Renal cortical epithelial cell (primary cell): ENCODE measurements at places on chromosomes 7 and 10. TPM values are rescaled to one million over a fixed set of nuclear protein-coding genes. Genes with fewer than 3 reads are reported as not detected.

Gene LHPP
- 18.1 and 18.4 TPM in 2 replicates for total RNA-seq

Gene MACC1
- total RNA-seq: 25.4 and 198 TPM in 2 replicates

Gene TFR2
- 0.35 and 1.0 TPM in 2 replicates for total RNA-seq

Gene BICC1
- total RNA-seq: 248 and 609 TPM in 2 replicates

Gene NRAP
- under 0.01 TPM in 1 of 2 replicates, not detected in the other for total RNA-seq

Gene CTAGE8
- 2.3 and 3.9 TPM in 2 replicates for total RNA-seq

Gene CTTNBP2
- 4.3 and 47.5 TPM in 2 replicates for total RNA-seq

DNA sequence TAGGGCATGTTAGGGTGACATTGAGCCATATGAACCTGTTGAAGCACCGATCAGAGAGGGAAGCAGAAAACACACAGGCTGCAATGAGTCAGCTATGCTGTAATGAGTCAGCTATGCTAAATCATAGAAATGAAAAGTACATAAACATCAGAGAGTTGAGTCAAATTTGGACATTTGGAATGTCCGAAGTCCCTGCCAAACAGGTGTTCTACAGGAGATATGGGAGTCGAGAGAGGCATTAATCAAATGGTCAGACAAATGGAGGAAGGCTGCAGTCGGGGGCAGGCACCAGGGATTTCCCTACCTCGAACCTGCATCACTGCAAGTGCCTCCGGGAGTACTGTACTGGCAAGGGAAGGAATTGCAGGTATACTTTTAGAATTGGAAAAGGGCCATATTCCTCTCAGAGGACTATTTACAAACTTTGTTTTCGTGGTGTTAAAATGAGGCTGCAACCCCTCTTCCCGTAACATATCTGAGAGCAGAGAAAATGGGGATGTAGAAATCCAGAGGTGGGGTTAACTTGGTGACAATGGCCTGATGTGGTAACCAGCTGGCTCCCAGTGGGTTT lies 8.8 kb upstream of the ZC3HAV1 start:
- peak; percentile 80 for DNase-seq

GRCh38 chr10:3873728-3874461 lies 88.9 kb upstream of the KLF6 start:
- peak; percentile 92 for DNase-seq

- DNase-seq: no peak
Observed at GRCh38 chr7:142856565-142857245, 1.8 kb downstream of the EPHB6 start.

DNA sequence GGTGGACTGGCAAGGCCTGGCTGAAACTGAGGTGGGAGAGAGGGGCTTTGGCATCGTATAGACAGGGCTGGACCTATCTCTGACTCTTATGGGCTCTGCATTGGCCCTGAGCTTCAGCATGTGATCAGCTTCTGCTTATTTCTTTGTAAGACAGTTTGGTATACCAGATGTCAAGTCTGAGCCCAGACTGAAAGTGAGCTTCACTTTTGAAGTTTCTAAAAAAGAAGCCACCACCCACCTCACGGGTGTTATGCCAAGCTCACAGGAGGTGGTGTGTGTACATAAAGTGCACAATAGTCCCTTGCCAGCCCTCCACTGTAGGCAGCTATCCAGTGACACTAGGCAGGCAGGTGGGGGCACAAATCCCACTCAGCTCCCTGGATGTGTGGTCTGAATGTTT lies 68.7 kb upstream of the SEPHS1 start:
- DNase-seq: no peak

DNA sequence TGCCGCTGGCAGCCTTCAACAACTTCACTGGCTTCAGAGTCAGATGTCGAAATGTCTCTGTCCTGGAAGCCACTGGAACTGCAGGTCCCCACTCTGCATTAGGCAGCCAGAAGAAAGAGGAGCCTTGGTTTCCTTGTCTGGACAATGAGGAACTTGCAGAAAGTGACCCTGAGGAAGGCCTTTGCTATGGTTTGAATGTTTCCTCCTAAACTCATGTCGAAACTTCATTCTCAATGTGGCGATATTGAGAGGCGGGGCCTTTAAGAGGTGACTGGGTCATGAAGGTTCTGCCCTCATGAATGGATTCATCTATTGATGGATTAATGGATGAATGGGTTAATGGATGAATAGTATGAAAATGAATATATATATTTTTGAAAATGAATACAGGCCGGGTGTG lies 61.6 kb upstream of the GPR26 start:
- no peak for DNase-seq

- DNase-seq: peak; percentile 78
Observed at GRCh38 chr7:120064565-120064964, 208.4 kb upstream of the KCND2 start.

GRCh38 chr10:83248106-83248631 lies 891.1 kb upstream of the GHITM start:
- DNase-seq: no peak

GRCh38 chr10:75978213-75978612 lies 546.8 kb downstream of the LRMDA start:
- peak; percentile 19 for DNase-seq

DNA sequence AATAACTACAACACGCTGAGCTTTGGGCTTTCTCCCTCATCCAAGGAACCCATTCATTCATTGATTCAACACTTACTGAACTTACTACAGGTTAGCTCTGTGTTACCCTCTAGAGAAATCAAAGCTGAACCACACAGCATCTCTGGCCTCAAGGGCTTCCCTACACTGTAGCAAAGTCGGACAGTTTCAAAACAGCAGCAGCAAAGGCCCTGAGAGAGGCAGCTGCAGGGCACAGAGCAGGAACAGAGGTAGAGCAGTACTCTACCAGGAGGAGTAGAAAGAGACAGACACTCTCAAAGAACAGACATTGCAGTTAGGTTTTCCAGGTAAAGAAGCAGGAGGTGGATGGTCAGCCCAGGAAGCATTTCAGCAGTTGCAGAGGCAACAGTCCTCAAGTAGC lies 16.1 kb downstream of the DOCK4 start:
- DNase-seq: no peak

DNA sequence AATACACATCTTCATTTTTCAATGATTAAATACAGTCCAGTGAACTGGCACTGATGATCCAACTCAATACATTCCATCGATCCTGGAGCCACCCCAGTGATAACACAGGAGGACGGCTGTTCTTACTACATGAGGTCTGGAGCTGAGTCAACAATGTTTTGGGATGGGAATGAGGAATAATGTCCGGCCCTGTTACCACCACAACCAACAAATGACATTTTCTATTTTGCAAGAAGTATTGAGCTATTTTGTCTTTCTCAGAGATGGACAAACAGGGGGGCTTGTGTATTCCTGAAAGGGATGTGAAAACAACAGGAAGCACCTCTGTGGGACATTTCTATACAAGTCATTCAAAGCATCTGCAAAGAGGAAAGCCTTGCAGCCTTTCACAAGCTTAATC lies 249.2 kb downstream of the PARD3 start:
- no peak for DNase-seq

GRCh38 chr7:155670521-155670920 lies 26.1 kb downstream of the RBM33 start:
- DNase-seq: no peak

- DNase-seq: no peak
Observed at GRCh38 chr10:80195046-80195574, 10.2 kb downstream of the ANXA11 start.

DNA sequence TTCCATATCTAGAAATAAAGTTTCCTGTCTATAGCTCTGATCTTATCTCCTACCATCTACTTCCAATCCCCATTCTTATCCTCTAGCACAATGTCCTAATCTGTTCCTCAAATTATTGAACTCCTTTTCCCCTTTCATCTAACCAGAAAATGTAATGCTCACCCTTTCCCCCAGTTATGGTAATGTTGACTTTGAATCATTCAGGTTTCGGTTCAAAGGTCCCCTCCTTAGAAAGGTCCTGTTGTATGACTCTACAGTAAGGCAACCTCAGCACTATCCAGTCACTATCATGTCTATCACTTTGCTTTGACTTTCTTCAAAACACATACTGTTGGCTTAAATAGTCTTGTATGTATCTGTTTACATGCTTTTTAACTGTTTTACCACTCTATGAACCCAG lies 264.2 kb upstream of the PCDH15 start:
- peak; percentile 3 for DNase-seq

DNA sequence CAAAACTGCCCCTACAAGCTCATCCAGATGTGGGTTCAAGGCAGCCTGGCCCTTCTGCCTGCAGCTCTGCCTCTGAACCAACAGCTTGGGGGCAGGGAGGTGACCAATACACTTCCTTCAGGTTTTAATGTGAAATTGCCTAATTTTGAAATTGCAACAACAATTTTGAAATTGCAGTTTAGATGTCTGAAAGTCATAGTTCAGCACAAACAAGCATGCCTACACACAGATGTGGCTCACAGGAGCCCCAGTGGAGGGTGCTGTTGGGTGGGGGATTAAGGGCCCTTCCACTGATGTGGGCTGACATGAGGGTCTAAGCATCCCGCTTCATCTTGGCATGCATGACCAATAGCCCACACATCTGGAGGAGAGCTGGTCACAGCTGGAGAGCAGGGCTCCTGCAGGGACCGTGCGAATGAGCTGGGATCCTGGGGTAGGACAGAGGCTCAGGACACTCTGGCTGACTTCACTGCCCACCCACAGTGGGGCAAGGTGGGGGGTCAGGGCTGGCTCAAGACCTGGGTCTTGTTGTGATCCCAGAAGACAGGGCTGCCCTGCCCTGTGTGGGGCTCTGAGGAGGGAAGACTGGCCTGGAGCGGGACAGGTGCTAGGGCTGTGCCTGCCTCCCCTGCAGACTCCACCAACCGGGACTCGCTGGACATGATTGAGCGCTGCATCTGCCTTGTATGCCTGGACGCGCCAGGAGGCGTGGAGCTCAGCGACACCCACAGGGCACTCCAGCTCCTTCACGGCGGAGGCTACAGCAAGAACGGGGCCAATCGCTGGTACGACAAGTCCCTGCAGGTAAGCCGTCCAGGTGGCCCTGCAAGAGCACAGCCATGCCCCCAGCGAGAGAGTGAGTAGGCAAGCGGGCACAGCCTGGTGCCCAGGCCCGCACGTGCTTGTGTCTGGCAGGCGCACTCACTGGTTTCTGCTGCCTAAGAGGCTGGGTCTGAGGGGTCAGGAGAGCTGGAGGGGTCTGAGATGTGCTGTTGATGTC lies 32.3 kb downstream of the CHAT start:
- no peak for DNase-seq

DNA sequence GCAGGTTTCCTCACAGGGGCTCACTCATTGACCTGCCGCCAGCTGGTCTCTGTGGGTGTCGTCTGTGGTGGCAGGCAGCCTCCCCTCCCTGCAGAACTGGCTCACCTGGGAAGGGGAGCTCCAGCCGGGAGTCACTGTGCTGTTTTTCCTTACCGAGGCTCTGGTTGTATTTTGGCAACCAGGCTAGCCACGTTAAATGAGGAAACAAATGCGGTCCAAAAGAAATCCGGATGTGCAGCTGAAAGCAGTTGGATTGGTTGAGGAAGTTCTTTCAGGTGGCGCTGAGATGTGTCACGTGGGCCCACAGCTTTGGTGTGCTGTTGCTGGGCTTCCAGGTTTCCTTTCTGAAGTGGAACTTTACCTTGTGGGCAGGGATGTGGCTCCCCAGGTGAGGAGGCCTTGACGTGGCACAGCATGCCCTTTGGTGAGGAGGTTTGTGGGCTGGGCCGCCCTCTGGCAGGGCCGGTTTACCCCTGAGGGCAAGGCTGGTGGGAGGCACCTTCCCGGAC lies 14.2 kb downstream of the MTURN start:
- DNase-seq: no peak

DNA sequence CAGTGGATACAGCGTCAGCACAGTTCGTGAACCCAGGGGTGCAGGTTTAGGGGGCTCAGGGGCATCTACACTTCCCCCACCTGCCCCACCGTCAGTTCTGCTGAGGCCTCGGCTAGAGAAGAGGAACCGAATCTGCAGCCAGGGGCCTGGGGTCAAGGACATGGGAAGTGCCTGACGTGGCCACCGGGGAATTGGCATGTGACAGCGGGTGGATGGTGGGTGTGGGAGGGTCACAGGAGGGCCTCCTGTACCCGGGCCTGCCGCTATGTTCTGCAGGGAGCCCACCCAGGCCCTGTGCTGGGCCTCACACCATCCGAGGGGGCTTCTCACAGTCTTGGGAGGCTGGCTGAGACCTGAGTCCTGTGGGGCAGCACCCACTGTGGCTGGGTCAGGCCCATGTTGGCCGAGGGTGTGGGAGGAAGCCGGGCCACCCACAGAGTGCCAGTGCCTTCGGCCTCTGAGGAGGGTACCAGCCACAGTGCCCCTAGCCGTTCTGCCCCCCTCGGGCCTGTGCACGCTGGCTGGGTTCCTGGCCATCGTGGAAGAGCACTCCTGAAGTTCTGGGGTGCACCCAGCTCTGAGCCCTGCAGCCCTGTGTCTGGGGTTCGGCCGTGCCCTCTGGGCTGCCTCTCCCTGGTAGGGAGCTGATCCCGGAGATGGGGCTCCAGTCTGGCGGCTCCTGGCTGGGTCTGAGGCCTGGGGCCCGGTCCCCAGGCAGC lies 5.9 kb downstream of the TTYH3 start:
- no peak for DNase-seq

- peak; percentile 98 for DNase-seq
Observed at GRCh38 chr10:95818668-95819067, 62.7 kb downstream of the ENTPD1 start.

- peak; percentile 31 for DNase-seq
Observed at GRCh38 chr10:120420421-120420820, 36.6 kb upstream of the PLPP4 start.

DNA sequence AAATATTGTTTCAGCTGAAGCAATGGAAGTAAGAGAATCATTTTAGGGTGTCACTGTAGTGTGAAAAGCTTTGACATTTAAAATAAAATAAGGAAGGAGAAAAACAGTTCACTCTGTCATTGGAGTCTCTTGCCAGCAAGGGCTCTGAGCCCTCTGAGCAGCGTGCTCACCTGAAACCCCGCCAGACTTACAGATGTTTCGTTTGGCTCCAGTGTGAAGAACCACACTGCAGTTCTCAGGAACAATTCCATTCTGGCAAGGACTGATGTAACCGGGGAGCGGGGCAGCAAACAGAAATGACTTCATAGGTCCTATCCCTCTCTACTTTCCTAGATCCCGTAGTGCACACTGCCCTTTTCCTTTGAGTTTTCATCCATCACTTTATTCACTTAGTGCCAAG lies 164.3 kb downstream of the CELF2 start:
- no peak for DNase-seq

DNA sequence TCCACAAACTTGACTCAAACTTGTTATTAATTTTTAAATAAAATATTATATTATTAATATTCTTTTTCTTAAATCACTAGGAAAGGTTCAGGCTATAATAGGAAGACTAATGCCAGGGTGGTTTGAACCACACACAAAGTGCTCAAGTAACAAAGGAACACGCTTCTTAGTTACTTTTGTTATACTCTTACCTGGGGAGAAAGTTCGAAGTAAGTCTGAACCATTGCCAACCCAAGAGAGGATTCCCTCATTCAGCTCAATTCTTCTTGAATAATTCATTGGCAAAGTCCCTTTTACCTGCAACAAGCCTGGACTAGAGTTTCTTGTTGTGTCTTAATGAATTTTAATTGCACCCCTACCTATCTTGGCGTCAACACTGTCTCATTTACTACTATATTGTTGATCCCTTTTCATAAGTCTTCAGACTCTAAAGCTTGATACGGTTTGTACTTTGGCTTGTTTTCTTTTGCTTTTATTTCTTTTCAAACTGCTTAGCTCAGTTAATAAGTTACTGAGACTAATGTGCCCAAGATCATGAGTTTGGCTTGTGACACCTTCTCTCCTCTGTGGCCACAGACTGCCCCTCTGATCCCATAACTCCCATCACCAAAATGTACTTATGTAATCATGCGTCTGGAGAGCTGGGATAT lies 10.2 kb upstream of the C10orf67 start:
- DNase-seq: peak; percentile 95
